Progenitor cell of endocrine pancreas (in vitro differentiated cells): ENCODE measurements at places on chromosomes 5 and 9. TPM values are rescaled to one million over a fixed set of nuclear protein-coding genes. Genes with fewer than 3 reads are reported as not detected.

TLX3 gene
- total RNA-seq = not detected in 2 replicates

CCDC69 gene
- total RNA-seq = 3.6 and 4.6 TPM in 2 replicates

LCN1 gene
- total RNA-seq = not detected in 2 replicates

ADAMTS19 gene
- 32.6 and 33.7 TPM in 2 replicates for total RNA-seq

TSSK1B gene
- total RNA-seq = 0.27 and 0.29 TPM in 2 replicates

FGF10 gene
- 2.4 and 2.7 TPM in 2 replicates for total RNA-seq

EGFL7 gene
- 13.5 and 16.3 TPM in 2 replicates for total RNA-seq

CDH9 gene
- total RNA-seq = not detected in 2 replicates

FUT7 gene
- total RNA-seq = not detected in 2 replicates

PROB1 gene
- 2.0 and 2.2 TPM in 2 replicates for total RNA-seq

ROR2 gene
- total RNA-seq = 23.6 and 23.9 TPM in 2 replicates

SERINC5 gene
- 174 and 198 TPM in 2 replicates for total RNA-seq

- DNase-seq = no peak
Measured at GRCh38 chr5:60372786-60373185, 327.2 kb downstream of the DEPDC1B start.

DNA sequence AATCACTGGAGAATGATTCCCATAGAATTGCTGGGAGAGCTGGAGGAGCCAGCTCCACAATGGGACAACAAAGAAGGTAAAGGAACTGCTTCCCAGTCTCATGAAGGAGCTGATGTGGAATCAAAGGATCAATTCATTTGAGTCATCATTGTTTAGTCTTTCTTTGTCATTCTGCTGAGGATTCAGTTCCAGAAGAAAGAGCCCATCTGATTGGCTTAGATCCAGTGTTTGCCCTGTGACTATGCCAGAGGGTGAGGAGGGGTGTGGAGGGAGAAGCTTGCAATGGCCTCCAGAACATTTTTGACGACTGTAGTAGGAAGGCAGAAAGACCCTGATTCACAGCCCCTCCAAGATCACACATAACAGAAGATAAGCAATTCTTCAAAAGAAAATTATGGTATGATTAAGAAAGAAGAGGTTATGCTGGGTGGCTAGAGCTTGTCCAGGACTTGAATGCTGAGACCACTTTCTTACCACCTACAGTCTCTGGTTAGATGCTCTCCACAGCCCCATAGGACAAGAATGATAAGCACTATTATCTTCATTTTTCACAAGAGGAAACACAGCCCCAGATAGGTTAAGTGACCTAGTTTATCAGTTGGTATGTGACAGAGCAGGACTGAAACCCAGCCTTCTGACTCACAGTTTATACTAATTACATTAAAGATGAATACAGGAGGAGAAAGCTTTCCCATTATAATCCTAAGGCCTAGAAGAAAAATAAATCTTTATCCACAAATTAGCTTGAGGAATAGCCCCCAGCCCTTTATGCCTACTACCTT, 363.1 kb downstream of the PRELID2 start:
- no peak for DNase-seq

GRCh38 chr5:164361986-164362385, 856.6 kb downstream of the MAT2B start:
- DNase-seq = no peak

- DNase-seq = no peak
Measured at GRCh38 chr9:94817291-94818177, 91.0 kb downstream of the AOPEP start.

GRCh38 chr5:34460496-34460895, 195.6 kb upstream of the RAI14 start:
- no peak for DNase-seq

GRCh38 chr9:73573235-73573634, 421.6 kb downstream of the ANXA1 start:
- DNase-seq = no peak

- DNase-seq = no peak
Measured at GRCh38 chr5:157020511-157021222, 38.2 kb downstream of the HAVCR1 start.

DNA sequence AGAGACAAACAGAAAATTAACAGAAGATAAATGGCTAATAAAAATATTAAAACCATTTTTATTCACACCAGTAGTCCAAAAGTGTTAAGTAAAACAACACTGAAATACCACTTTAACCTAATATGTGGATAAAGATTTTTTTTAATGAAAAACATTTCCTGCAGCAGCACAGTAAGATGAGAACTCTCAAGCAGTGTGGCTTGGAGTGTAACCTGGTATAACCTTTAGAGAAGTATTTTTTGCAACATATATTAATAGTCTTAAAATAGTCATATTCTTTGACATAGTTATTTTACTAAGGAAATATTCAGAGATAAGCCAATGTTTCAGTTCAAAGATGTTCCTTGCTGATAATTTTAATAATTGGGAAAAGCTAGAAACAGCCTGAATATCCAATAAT, 644.4 kb downstream of the PDE4D start:
- DNase-seq = no peak

DNA sequence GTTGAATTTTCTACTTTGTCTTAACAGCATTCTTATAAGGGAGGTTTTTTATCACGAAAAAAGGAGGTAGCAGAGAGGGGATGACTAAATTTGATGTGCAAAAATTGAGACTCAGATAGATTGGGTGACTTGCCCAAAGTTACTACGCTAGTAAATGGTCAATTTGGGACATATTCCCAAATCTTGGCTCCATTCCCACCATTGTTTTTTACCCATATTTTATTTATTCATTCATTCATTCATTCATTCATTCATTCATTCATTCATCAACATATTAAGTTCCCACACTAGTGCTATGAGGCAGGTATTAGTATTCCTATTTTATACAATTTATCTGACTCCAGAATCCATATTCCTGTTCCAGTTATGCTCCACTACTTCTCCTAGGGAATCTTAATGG, 85.6 kb downstream of the HACD4 start:
- no peak for DNase-seq

DNA sequence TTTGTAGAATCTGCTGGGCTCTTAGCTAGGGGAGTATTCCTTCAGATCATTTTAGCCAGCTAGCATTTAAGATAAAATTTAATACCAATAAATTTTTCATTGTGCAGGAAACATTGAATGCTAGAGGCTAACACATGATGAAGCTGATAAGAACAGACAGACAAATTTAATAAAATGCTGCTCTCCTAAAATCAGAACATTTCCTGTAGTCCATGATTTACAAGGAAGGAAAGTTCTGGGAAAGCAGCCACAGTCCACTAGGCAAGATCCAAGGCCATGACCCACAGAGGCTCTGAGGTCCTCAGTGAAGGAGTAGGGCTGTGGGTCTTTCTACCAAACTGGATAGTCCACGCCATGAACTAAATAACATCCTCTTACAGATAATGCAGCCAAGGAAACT, 253.0 kb downstream of the ICE1 start:
- no peak for DNase-seq

DNA sequence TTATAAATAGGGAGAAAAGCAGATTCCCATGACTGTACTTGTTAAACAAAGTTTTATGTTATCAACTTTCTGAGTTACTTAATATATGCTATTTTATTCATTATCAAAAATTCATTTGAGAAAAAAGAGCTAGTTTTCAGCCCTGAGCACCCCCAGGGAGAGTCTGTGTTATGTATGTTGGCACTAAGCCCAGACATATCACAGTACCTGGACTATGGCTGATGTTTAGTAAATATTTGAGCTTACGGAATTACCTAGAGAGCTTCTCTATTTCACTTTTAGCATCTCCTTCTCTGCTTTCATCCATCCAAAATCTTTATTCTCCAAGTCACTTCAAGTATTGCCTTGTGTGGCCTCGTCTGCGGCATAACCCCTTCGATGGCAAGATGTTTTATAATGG, 225.9 kb upstream of the PCSK5 start:
- DNase-seq = no peak

DNA sequence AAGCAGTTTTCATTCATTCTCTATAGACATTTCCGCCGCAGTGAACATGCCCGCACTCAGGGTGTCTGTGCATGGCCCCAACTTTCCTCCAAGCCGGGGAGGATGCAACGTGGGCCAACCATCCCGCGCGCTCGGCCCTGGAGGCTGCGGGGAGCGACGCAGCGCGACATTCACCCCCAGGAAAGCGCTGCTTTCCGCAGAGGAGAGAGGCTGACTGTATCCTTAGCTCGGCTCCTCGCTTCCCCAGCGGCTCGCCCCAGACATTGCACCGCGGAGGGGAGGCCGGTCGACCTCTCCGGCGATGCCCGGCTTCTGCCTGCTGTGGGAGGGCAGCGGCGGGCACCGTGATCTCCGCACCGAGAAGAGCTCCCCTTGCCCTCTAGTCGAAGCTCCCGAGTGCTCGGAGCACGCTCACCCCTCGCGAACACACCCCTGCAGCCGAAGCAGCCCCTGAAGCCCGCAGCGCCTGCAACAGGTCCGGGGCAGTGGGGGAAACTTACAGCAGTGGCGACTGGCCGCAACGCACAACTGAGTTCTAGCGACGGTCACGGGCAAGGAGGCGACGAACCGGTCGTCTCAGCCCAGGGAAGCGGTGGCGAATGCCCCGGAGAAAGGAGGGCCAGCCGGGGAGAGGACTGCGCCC, 600 bp downstream of the ENC1 start:
- DNase-seq = peak; percentile 48

- DNase-seq = no peak
Measured at GRCh38 chr5:59222687-59223511, 640.0 kb downstream of the RAB3C start.

DNA sequence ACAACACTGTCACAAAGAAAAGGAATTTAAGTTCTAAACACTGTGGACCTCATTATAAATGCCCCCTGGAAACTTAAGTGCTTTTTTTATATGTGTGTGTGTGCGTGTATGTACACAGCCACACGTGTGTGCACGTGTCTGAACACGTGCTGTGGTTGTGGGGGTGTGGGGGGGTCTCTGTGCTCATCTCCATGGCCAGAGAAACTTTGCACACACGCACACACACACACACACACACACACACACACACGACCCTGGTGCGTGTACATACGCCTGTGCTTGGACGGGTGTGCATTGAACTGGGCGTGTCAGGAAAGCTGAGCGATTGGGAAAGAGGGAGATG, 27.9 kb downstream of the AMBP start:
- DNase-seq = no peak

DNA sequence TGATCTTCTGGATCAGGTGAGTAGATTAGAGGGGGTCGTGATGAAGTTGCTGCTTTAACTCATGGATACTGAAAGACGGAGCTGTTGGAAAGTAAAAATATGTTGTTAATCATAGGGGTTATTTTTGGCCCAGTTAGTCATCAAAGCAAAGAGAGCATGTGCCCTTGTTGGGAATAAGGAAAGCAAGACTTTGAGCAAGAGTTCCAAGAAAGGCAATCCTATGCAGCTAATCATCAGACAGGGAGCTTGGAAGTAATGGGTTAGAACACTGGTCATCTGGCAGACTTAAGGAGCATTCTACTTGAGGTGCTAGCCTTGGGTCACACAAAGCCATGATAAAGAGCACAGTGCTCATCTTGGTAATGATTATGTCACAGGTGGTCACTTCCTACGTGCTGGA, 18.3 kb downstream of the ASPN start:
- DNase-seq = no peak

- no peak for DNase-seq
Measured at GRCh38 chr9:35341585-35341984, 148.3 kb upstream of the RUSC2 start.

- no peak for DNase-seq
Measured at GRCh38 chr5:56538580-56538979, 276.8 kb upstream of the MAP3K1 start.

GRCh38 chr9:90088856-90089255, 484.0 kb downstream of the GADD45G start:
- DNase-seq = no peak

GRCh38 chr5:177105691-177106476, 19.2 kb downstream of the FGFR4 start:
- DNase-seq = no peak

DNA sequence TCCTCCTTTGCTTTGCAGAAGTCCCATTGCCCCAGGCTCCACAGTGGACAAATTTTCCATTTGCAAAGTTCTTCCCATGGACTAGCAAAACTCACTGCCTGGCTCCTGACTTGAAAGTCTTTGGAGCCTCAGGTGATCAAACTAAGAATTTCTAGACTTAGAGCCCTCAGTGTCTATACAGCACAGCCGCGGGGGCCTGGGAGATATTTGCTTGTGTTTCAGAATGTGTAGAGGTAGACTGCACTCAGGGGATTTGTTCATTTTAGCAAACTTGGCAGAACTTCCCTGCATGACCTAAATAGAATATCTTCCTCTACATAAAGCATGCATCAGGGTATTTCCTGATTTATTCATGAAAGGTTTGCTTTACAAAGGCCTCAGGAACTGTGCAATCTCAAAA, 384.2 kb upstream of the ZNF462 start:
- no peak for DNase-seq

DNA sequence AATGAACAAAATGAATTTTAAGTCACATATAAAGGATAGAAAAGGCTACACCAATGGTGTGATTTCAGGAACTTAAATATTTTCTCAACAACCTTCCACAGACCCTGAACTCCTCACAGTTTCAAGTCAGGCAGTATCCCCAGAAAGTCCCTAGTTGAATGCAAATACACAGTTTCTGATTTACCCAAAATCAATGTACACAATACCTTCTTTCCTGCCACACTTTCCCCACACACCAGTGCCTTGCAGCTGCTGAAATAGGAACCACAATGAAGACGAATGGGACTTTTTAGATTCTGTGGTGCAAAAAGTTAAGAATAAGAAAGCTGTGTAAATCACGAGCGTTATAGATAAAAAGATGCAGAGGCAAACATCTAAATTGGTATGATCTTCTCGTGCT, 552.4 kb upstream of the MEF2C start:
- no peak for DNase-seq

- DNase-seq = no peak
Measured at GRCh38 chr5:113236536-113237288, 198.1 kb downstream of the TSSK1B start.

DNA sequence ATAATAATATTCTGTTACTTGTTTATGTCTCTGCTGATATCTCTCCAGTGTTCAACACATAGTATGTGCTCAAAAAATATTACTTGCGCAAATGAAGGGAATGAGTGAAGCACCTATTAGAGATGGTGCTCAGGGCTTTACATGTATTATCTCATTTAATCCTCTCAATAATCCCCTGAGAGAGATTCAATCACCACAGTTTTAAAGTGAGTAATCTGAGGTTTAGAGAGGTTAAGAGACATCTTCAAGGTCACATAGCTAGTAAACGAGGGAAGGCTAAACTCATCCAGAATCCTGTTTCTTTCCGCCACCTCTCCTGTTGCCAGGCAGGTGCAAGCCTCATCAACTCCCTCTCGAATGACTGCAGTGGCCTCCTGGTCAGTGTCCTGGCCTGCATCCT, 82.0 kb downstream of the UGCG start:
- no peak for DNase-seq

- DNase-seq = no peak
Measured at GRCh38 chr5:139631520-139632165, 16.5 kb upstream of the CXXC5 start.

GRCh38 chr5:83418356-83419321, 52.9 kb upstream of the VCAN start:
- DNase-seq = no peak

- DNase-seq = no peak
Measured at GRCh38 chr5:156149213-156149612, 177.8 kb upstream of the SGCD start.

DNA sequence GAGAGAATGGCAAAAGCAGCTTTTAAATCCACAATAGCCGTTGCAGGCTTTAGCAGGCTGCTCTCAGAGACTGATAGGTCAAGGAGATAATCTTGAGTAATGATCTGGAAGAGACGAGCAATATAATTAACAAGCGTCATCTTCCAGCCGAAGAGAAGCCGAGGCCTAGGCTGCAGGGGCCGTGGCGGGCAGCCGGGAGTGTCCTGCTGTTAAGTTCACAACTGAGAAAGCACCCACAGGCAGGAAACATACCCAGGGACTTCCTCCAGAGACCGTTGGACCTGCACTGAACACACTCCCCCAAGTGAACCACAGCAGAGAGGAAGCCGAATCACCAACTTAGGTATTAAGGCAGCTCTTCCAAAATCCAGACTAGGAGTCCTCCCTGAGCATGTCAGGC, 182.3 kb downstream of the IRX2 start:
- DNase-seq = no peak
